ENCODE measurements at places on chromosomes 6 and 20. TPM values are rescaled to one million over a fixed set of nuclear protein-coding genes. Genes with fewer than 3 reads are reported as not detected.

SLPI gene
- not detected for total RNA-seq

HAO1 gene
- total RNA-seq = not detected

HBS1L gene
- total RNA-seq = 77.5 TPM

EXOC2 gene
- total RNA-seq = 34.5 TPM

GRCh38 chr6:28941684-28942448 lies 18.1 kb upstream of the TRIM27 start:
- H3K36me3 ChIP-seq = no peaks in the 10 kb centered on the region
- DNase-seq = peak; percentile 21
- no peaks in the 10 kb centered on the region for H3K27me3 ChIP-seq
- H3K4me3 ChIP-seq = peak overlapping the region; percentile 80
- H3K27ac ChIP-seq = peak overlapping the region; percentile 94

DNA sequence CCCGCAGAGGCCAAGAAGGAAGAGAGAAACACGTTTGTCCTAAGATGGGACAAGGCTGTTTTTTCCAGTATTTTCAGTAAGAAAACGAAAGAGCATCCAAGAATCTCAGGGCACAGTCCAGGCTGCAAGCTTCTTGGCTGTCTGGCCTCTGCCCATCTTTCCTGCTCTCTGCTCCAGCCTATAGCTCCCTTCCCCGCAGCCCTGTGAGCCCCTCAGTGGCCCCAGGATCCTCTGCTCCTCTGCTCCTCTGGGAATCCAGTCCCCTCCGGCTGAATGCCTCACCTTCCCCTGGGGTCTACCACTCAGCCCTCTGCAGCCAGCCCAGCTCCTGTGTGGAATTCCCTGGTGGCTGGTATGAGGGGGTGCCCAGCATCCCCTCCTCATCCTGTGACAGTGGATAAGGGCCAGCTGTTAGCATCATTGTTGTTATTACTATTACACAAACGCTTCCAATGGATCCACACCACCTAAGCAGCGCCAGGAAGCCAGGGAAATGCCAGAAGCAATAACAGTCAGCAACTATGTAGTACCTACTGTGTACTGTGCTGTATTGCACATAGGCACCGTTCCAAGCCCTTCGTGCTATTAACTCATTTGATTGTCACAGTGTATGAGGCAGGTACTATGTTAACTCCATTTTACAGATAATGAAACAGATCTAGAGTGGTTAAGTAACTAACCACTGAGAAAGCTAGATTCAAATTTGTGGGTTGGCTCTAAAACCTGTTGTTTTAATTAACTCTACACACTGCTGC lies 60.3 kb upstream of the PTPN1 start:
- DNase-seq = no peak
- no peak overlapping the region for H3K4me3 ChIP-seq
- H3K4me1 ChIP-seq = peaks cover 48% of the 10 kb centered on the region
- no peak overlapping the region for H3K27ac ChIP-seq
- peaks cover 2% of the 10 kb centered on the region for H3K36me3 ChIP-seq
- peaks cover 38% of the 10 kb centered on the region for H3K27me3 ChIP-seq

- H3K27me3 ChIP-seq = no peaks in the 10 kb centered on the region
- no peak for DNase-seq
- no peak overlapping the region for H3K4me3 ChIP-seq
- H3K36me3 ChIP-seq = peaks cover 54% of the 10 kb centered on the region
- peaks cover 38% of the 10 kb centered on the region for H3K4me1 ChIP-seq
These were observed 40.2 kb upstream of the NEDD9 start for GRCh38 chr6:11272491-11273192.

DNA sequence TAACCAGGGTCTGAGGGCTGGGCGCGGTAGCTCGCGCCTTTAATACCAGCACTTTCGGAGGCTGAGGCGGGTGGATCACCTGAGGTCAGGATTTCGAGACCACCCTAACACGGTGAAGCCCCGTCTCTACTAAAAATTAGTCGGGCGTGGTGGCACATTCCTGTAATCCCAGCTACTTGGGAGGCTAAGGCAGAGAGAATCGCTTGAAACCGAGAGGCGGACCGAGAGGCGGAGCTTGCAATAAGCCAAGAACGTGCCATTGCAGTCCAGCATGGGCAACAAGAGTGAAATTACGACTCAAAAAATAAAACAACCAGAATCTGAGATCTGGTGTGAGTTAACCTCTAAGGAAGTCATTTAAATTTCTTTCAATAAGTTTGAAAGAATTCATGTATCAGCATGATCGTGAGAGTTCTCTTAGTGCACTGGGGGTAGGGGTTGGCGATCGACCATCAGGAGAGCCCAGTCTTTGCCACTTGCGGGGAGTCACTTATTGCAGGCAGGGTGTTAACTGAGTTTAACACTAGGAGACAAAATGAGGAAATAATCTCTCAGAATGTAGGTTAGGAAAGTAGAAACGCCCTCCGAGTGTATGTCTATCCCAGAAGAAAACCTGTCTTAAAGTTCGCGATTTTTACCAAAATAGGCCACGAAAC lies 206.5 kb upstream of the ZNF184 start:
- H3K4me3 ChIP-seq = peak overlapping the region; percentile 61
- H3K4me1 ChIP-seq = peaks cover 19% of the 10 kb centered on the region
- peaks cover 10% of the 10 kb centered on the region for H3K36me3 ChIP-seq
- H3K27me3 ChIP-seq = peaks cover 52% of the 10 kb centered on the region
- peak overlapping the region; percentile 37 for H3K27ac ChIP-seq

DNA sequence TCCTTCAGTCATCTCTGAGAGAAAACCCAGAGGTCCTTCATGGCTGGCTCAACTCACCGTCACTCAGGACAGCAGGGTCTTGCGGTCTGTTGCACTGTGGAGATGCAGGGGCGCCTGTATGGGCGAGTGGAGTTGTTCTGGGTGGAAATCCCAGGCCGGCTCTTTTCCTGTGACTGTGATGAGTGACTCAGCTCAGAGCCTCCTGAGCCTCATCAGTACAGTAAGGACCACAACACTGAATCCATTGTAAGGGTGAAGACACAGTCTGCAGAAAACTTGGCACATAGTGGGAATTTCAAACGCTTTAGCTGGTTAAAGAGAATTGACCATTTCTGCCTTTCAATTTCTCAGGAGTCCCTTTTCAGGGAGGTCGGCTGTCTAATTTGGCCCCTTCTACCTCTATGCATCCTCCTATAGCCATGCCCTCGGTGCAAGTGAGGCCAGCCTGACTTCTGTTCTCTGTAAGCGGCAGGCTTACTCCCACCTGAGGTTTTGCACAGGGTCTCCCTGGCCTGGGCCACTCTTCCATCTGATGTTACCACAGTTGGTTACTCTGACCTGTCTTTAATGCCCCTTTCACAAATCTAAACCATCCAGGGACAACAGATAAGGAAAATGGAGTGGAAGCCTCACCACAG lies 35.5 kb upstream of the TBXT start:
- H3K4me1 ChIP-seq = peaks cover 6% of the 10 kb centered on the region
- DNase-seq = no peak
- no peak overlapping the region for H3K27ac ChIP-seq
- H3K27me3 ChIP-seq = peaks cover 10% of the 10 kb centered on the region
- H3K36me3 ChIP-seq = no peaks in the 10 kb centered on the region
- H3K4me3 ChIP-seq = no peak overlapping the region

- no peak overlapping the region for H3K27ac ChIP-seq
- no peaks in the 10 kb centered on the region for H3K27me3 ChIP-seq
- H3K4me1 ChIP-seq = no peaks in the 10 kb centered on the region
- no peaks in the 10 kb centered on the region for H3K36me3 ChIP-seq
These were observed 1303.5 kb upstream of the CITED2 start for GRCh38 chr6:140677781-140678528.

DNA sequence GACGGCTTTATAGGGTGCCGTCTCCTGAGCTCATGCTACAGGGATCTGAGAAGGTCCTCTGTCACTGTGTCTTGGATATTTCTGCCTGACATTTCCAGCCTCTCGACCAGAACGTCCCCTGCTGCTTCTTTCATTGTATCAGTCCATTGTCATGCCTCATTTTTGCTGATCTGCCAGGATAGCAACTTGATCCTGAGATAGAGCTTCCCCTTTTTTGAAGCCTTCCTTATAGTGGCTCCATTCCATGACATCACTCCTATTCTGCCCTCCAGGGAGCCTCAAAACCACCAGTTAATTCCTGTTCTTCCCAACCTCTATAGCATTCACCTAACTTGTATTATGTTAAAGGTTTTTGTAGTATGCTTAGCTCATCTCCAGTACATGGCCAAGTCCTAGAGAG lies 431.8 kb upstream of the NOX3 start:
- no peaks in the 10 kb centered on the region for H3K36me3 ChIP-seq
- H3K4me1 ChIP-seq = peaks cover 8% of the 10 kb centered on the region
- no peak overlapping the region for H3K4me3 ChIP-seq
- H3K27me3 ChIP-seq = no peaks in the 10 kb centered on the region
- H3K27ac ChIP-seq = no peak overlapping the region

- DNase-seq = no peak
- H3K4me3 ChIP-seq = no peak overlapping the region
- no peaks in the 10 kb centered on the region for H3K36me3 ChIP-seq
- H3K27ac ChIP-seq = no peak overlapping the region
- no peaks in the 10 kb centered on the region for H3K27me3 ChIP-seq
- H3K4me1 ChIP-seq = no peaks in the 10 kb centered on the region
These were observed 238.7 kb upstream of the SOX4 start for GRCh38 chr6:21354805-21355238.

DNA sequence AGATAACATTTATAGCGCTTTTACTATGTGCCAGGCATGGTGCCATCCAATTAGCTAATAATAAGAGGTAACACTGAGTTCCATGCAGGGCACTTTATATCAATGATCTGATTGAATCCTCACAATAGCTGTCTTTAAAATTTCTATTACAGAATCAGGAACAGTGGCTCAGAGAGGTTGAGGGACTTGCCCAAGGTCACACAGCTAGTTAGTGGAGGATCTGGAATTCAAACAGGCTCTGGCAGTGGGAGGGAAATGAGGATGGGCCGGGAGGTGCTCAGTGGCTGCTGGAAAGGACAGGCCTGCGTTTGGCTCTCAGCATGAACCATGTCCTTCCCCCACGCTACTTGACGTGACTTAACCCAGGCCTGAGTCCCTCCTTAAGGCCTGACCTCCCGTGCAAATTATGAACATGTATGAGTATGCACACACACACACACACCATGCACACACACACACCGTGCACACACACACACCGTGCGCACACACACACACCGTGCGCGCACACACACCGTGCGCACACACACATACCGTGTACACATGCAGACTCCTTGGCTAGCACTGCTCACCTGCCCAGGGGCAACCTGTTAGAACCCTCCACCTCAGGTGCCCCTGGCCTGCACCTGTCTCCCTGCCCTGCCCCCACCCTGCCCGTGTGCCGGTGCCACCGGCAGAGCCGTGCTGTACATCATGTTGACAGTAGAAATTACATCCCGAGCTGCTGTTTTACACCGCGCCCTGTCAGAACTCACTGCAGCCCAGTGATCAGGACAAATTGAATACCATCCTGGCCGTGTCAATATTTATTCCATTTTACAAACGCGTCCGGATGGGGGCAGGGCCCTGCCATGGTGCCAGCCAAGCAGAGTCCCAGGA lies 43.7 kb downstream of the CDH22 start:
- no peak overlapping the region for H3K4me3 ChIP-seq
- H3K27me3 ChIP-seq = peaks cover 8% of the 10 kb centered on the region
- H3K36me3 ChIP-seq = no peaks in the 10 kb centered on the region

GRCh38 chr6:21791581-21791980 lies 198.0 kb downstream of the SOX4 start:
- H3K36me3 ChIP-seq = no peaks in the 10 kb centered on the region
- no peak overlapping the region for H3K27ac ChIP-seq
- no peaks in the 10 kb centered on the region for H3K27me3 ChIP-seq
- H3K4me1 ChIP-seq = no peaks in the 10 kb centered on the region
- DNase-seq = no peak
- H3K4me3 ChIP-seq = no peak overlapping the region

GRCh38 chr20:25061821-25062530 lies 4.0 kb upstream of the ACSS1 start:
- no peaks in the 10 kb centered on the region for H3K36me3 ChIP-seq
- H3K4me1 ChIP-seq = peaks cover 18% of the 10 kb centered on the region
- DNase-seq = no peak
- no peak overlapping the region for H3K4me3 ChIP-seq

DNA sequence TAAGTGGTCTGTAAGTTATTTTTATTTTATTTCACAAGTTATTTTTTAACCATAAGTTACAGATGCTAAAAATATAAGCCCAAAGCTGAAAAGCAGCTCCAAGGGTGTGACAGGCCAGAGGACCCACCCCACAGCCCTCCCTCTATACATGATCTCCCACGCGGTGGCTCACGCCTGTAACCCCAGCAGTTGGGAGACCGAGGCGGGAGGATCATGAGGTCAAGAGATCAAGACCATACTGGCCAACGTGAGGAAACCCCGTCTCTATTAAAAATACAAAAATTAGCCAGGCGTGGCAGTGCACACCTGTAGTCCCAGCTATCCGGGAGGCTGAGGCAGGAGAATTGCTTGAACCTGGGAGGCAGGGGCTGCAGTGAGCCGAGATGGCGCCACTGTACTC lies 32.2 kb downstream of the COL11A2 start:
- no peaks in the 10 kb centered on the region for H3K36me3 ChIP-seq
- no peak for DNase-seq
- H3K4me3 ChIP-seq = no peak overlapping the region
- no peak overlapping the region for H3K27ac ChIP-seq

DNA sequence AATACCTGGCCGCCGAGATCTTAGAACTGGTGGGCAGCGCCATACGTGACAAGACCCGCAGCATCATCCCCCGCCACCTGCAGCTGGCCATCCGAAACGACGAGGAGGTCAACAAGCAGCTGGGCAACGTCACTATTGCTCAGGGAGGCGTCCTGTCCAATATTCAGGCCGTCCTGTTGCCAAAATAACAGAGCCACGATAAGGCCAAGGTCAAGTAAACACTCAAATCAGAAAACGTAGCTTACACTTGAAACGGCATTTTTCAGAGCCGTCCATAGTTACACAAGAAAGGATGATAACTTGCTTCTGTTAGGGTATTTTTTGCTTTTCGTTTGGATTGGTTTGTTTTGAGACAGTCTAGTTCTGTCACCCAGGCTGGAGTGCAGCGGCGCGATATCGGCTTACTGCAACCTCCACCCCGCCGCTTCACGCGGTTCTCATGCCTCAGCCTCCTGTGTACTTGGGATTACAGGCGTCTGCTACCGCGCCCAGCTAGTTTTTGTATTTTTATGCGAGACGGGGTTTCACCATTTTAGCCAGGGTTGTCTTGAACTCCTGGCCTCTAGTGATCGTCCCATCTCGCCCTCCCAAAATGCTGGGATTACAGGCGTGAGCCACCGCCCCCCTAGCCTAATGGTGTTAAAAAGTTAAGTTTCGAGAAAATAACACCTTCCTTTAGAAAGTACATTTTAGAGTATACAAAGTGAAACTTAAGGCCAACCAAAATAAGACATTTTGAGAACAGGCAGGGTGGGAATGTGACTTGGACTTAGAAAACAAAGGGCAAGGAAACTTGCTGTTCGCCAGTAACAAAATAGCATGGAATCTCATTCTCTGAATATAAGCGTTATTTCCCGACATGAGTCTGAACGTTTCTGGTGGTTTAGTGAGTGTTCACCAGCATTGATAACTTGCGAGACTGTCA lies 42.8 kb upstream of the HFE start:
- peak overlapping the region; percentile 88 for H3K4me3 ChIP-seq
- peaks cover 16% of the 10 kb centered on the region for H3K36me3 ChIP-seq
- peaks cover 41% of the 10 kb centered on the region for H3K4me1 ChIP-seq
- peak overlapping the region; percentile 99 for H3K27ac ChIP-seq
- peak; percentile 67 for DNase-seq

GRCh38 chr20:61922411-61922810 lies 143.3 kb downstream of the TAF4 start:
- no peak overlapping the region for H3K4me3 ChIP-seq
- no peak overlapping the region for H3K27ac ChIP-seq
- DNase-seq = no peak
- H3K27me3 ChIP-seq = no peaks in the 10 kb centered on the region
- H3K36me3 ChIP-seq = no peaks in the 10 kb centered on the region
